ENCODE measurements at places on chromosomes 13 and 19.

- no peak for DNase-seq
These were observed 607 bp downstream of the PLEKHJ1 start for GRCh38 chr19:2235381-2236063.

DNA sequence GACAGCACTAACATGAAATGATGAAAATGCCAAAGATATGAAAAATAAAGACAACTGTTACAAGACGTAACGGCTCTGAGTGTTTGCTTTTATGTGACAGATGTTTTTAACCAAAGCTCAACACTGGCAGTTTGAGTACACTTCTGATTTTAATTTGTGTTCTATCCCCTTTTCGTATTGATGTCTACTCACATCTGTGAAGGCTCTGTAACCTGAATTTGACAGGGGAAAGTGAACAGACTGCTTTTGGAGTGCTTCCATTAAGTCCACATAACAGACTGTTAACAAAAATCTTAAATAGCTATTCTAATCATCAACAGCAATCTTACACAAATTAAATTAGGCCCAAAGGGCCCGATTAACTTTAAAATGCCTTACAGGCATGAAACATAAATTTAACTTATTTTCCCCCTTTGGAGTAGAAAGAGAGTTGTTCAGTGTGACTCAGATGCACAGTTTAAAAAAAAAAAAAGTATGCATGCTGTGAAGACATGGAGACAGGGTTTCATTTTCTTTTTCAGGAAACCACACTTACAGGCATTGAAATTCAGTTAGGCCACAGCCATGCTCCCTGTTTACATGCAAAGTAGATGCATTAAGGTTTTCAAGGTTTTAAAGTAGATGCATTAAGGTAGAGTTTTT is 16.3 kb upstream of the RNASEH2B start:
- DNase-seq: peak; percentile 86

GRCh38 chr13:70432276-70432805 is 324.1 kb upstream of the KLHL1 start:
- no peak for DNase-seq

- DNase-seq: no peak
These were observed 21.7 kb upstream of the ZNF429 start for GRCh38 chr19:21483589-21484170.

DNA sequence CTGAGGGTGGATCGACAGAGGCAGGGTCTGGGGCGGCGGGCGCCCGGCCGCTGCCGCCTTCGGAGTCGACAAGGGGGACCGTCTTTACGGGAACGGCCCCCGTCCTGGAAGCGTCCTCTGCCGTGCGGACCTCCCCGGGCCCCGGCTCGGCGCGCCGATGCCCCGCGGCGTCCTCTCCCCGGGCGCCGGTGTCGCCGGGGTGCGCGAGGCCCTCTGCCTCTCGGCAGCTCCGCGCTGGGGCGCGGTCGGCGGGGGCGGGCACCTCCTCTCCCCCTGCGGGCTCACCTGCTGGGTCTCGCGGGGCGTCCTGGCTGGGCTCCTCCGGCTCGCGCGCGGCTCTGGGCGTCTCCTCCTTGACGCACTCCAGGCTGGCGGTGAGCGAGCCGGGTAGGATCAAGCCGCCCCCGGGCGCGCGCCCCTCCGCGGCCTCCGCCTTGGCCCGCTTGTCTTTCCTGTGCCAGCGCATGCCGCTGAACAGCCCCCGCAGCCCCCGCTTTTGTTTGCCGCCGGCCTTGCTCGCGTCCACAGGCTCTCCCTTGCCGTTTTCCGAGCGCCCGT is 1.5 kb downstream of the AMER2 start:
- peak; percentile 58 for DNase-seq

DNA sequence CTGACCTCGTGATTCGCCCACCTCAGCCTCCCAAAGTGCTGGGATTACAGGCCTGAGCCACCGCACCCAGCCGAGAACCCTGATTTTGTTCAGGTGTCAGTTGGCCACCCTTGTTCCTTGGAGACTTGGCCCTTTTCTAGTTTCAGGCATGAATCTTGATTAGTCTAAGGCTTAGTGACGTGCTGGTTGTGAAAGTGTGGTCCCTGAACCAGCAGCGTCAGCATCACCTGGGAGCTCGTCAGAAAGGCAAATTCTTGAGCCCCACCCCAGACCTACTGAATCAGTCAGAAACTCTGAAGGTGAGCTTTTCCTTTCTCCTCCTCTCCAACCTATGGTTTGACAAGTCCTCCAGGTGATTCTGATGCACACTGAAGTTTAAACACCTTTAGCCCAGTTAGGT is 35.2 kb downstream of the CACNG6 start:
- DNase-seq: no peak

- DNase-seq: no peak
These were observed 226.7 kb downstream of the RFC3 start for GRCh38 chr13:34044660-34045080.

GRCh38 chr19:1248139-1248785 is at the start of gene MIDN:
TSS of gene MIDN (plus strand) at chr19:1248583. CDS start at chr19:1250297, 1,714 bp downstream.
- DNase-seq: peak; percentile 55

DNA sequence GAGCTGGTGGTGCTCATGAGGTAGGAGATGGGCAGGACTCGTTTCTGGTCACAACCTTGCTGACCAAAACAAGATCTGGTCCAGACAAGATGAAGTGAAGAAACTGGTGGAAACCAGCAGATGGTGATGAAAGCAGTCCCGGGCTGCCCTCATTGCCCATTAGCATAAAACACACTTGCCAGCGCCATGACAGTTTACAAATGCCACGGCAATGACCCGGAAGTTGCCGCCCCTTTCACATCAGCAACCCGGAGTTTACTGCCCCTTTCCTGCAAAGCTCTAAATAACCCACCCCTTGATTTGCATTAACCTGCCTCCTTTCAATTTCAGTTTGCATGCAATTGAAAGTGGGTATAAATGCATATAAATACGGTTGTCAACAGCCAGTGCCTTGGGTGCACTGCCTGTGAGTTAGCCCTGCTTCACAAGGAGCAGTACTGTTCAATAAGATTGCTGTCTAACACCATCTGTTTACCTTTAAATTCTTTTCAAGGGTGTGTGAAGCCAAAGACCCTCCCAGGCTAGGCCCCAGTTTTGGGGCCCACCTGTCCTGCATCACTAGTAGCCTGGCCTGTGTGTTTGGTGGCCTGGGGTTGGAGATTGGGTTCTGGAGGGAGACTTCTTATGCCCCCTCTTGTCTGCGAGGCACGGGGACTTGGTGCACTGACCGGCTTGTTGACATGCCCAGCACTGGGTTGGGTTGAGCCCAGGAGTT is 38.8 kb downstream of the CHST8 start:
- DNase-seq: no peak

- no peak for DNase-seq
These were observed at the start of gene KISS1R for GRCh38 chr19:917323-918151. TSS of gene KISS1R (plus strand) at chr19:917333. CDS start at chr19:917503, 170 bp downstream.

DNA sequence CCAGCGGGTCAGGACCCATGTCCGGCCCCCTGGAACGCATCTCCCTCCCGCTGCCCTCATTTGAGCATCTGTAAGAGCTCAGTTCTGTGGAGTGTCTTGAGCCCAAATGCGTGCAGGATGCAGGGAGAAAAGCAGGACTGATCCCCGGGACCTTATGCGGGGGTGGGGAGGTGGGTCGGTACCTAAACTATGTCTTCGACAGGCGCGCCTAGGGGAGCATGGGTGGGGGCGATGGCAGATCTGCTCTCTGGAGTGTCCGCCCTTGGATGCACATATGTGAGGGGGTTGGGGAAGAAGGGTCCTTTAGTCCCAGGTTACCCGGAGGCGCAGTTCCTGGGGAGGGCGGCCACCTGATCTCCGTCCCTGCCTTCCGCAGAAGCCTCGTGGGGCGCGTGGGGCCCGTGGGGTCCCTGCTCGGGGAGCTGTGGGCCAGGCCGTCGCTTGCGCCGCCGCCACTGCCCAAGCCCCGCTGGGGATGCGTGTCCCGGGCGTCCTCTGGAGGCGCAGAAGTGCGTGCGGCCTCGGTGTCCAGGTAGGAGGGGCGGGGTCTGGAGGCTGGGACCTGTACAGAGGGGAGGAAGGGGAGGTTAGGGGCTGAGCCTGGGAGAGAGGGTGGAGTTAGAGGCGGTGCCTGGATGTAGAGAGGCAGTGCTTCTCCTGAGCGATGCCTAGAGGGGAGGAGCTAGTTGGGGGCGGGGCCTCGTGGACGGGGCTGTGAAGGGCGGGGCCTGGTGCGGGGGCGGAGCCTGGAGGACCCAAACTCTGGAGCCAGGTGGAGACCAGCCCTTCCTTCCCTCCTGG is 2.9 kb downstream of the CILP2 start:
- DNase-seq: no peak

GRCh38 chr19:8085598-8086408 is 33.2 kb downstream of the CCL25 start:
- no peak for DNase-seq
